HT1080 (cell line): ENCODE measurements at places on chromosomes 5 and 9. TPM values are rescaled to one million over a fixed set of nuclear protein-coding genes. Genes with fewer than 3 reads are reported as not detected.

PCDHA1 gene
- 0.03 and 0.23 TPM in 2 replicates for total RNA-seq

PTGDS gene
- not detected in 2 replicates for total RNA-seq

OR1J2 gene
- total RNA-seq: 0.17 TPM in 1 of 2 replicates, not detected in the other

EDIL3 gene
- total RNA-seq: 2.4 and 3.0 TPM in 2 replicates

SMC2 gene
- 32.0 and 34.1 TPM in 2 replicates for total RNA-seq

TMEM232 gene
- total RNA-seq: 0.27 and 0.77 TPM in 2 replicates

CCL28 gene
- 0.11 TPM in 1 of 2 replicates, not detected in the other for total RNA-seq

DNA sequence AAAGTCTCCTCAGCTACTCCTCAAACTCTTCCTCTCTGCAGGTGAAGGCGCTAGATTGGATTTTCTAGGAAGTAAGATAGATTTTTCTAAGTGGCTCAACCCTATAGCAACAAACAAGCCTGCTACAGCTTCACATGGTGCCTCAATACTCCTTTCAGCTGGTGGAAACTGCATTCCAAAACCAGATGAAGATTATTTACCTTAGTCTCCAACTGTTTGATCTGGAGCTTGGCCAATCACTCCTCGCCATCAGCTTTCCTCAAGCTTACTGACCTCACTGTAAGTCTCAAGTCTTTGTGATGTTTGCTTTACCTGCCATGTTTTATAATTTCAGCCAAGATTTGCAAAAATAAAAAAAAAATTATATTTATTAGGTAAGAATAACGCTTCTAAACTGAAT lies 622.4 kb downstream of the CHSY3 start:
- DNase-seq: no peak

GRCh38 chr5:98769210-98769958 lies 4.1 kb upstream of the RGMB start:
- peak; percentile 47 for DNase-seq

DNA sequence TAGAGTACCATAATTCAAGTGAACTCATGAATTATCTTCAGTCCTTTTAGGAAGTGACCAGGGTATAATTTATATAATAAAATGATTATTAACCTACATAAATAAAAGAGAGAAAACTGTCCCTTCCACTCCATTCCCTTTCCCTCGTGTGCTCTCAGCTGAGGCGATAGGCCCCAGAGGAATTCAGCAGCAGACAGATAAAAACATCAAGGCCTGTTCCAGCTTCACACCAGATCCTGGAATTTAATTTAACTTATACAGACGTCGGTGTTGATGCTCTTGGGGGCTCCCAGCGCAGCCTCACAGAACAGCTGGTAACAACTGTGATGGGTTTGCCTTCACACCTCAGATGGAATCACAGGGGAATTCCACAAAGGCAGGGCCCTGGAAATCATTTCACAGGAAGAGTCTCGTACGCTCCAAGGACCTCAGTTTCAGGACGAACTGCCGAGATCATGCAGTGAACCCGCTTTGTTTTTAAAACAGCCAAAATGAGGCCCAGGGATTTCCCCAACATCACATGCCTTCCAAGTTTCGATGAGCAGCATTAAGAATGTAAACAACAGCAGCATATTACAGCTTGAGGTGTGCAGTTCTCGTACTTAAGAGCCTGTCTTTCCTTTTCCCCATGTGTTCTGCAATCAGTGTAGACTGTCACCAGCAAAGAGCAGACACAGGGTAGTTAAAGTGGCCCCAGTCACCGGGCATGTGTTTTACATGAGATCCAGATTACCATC lies 73.6 kb upstream of the ALDH1B1 start:
- DNase-seq: no peak

DNA sequence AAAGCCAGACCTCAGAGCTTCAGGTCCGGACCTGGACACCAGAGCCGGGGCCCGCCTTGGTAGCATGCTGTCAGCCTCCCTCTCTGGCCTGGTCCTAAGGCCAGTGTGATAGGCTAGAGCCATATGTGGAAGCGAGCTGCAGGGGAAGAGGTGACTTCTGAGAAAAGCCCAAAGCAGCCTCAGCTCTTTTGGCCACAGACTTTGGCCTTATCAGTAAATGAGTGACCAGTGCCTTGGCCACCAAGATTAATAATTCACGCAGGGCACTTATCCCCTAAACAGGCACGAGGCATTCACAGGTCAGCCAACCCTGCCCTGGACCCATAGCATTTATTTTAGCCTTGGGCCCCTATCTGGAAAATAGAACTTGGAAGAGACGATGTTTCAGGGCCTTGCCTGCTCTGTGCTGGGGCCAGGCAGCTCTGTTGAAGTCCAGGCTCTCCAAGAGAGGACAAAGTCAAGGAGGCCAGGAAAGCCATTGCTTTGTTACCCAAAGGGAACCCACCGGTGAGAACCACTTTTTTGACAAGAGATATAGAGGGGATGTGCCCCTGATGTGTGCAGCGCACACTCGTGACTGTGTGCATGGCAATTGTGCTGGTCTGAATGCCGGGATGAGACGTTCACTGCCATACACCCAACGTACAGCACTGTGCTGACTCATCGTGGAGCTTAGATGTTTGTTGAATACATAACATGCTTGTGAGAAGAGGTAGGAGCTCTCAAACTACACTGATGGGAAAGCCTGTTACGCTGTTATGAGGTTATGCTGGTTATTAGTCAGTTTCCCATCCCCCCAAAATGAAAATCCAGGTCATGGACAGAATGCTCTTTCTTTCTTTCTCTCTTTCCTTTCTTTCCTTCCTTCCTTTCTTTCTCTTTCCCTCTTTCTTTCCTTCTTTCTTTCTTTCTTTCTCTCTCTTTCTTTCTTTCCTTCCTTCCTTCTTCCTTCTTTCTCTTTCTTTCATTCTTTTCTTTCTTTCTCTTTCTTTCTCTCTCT lies 5.0 kb upstream of the SLC34A1 start:
- peak; percentile 77 for DNase-seq

DNA sequence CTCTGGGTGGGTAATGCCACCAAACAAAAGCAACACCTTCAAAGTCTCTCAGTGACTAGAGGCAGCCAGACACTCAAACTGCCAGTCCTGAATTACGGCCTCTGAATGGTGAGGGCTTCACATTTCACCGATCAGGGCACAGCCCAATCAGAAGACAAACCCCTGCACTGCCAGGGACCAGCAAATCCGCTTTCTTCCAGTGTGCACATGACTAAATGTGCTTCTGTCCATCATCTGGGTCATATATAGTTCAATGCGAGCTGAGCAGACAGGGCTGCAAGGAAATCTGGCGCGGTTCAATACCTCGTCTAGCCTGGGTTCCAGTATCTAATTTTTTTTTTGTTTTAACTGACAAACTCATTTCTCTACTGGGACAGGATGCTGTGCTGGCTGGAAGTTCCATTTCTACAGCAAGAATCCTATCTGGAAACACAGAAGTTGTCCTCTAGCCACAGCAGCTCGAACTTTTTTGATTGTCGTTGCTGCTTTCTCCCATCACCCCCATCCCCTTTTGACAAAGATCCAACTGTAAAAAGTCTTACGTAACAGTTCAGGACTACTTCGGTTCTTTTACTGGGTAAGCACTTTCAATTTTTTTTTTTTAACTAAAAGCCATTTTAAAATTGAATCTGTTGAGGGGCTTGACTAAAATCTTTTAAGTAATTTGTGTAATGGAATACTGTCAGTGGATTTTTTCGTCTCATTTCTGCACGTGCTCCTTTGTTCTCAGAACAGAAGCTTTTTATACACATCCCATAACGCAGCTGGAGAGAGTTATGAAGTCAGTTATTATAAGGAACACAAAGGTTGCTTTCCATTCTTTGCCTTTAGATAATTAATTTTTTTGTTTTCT lies 112.7 kb downstream of the NR6A1 start:
- DNase-seq: peak; percentile 96

DNA sequence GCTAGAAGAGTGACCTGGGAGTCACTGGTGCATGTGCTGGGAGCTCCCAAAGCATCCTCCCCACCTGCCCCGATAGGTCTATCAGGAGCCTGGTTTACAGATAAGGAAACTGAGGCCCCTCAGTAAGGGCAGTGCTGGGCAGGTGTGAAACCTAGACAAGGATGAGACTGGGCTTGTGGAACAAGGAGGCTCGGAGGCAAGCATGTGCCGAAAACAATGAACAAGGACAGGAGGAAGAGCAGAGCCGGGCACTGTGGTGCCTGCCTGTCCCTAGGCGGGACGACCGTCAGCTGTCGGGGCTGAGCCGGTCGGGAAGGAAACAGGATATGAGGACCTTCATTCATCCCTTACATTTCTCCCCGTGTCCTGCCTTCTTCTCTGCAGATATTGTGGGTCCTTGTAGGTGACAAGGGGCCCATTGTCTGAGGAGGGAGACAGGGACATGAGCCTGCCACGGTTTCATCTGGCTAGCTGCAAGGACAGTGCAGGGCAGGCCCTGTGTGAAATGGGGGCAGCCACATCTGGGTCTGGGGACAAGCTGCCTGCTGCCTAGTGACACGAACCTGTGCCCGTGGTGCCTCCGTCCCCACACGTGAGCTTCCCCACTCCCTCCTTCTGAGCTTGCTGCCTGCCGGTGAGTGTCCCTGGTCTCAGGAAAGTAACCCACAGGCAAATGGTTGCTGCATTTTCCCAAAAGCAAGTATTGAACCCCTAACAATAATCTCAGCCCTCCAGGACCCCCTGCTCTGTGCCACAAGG lies 18.6 kb downstream of the FGD3 start:
- DNase-seq: no peak

DNA sequence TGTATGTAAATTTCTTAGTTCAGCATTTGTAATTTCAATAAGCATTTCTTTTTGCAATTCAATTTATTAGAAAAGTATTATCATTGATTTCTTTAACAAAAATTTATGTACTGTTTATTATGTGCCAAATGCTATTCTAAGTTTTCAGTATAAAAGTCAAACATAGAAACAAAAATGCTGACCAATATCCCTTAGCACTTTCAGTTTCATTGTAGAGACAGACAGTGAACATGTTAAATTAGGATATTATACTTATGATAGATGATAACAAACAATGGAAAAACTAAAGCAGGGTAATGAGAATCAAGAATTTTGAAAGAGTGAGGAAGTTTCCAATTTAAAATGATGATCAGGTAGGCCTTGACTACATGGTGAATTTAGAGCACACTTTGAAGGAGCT lies 1106.0 kb downstream of the TAF11L14 start:
- DNase-seq: no peak

- peak; percentile 77 for DNase-seq
Observed at GRCh38 chr5:177071666-177072385, 14.9 kb upstream of the FGFR4 start.

DNA sequence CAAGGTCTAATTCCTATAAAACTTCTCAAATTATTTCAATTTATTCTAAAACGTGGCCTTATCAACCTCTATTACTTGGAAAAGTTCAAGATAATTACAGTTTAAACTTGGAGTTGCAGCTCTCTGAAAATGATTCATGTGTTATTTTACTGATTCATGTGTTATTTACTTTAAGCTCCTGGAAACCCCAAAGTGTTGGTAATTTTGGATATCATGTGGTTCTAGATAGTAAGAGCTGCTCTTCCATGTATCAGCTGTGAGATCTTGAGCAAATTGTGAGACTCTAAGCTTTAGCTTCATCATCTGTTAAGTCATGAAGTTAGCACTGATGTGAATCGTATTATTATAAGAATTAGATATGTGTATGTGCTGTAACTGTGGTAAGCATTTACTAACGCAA lies 749.2 kb downstream of the TLE4 start:
- DNase-seq: no peak

- DNase-seq: peak; percentile 28
Observed at GRCh38 chr5:9892696-9893095, 262.5 kb upstream of the TAS2R1 start.

DNA sequence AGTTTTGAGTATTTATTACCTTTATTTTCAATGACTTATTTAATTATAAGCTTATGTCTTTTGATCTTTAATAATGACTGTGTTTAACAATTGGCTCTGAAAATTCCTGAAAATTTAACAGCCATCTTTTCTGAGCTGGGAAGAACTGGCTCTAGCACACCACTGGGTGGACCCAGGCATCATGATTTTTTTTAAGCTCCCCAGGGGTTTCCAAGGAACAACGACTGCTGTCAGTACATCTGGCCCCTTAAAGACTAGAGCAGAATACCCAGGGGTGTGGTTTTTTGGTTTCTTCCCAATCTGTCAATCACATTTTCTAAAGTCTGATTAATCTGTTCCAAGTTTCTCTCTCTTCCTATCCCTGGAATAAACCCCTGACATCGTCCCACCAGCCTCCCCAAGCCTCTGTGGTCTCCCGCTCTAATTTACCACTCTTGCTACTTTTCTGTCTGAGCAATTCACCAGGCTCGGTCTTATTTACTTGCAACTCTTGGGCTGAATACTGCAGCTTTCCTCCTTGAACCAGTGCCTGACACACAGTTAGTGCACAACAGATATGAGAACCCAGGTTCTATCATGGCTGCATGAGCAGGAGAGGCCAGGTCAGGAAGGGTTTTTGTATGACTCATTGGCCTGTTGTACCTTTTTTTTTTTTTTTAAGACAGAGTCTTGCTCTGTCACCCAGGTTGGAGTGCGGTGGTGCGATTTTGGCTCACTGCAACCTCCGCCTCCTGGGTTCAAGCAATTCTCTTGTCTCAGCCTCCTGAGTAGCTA lies 321.9 kb downstream of the ZSWIM6 start:
- no peak for DNase-seq

DNA sequence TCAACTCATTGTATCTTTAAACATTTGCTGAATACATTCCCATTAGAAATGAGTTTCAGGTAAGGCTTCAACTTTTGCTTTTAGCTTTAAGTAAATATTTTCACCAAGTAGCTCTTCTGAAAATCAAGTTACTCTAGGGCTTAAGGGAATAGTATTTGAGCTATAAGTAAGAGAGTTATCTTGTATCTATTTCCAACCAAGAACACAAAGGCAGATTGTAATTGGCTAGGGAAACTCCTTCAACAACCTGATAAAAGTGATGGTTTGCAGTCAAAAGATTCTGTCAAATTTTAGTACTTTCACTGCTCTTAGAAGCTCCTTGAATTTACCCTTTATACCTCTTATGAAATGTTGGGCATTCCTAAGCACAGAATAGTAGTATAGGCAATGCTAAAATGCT lies 13.0 kb downstream of the ELL2 start:
- no peak for DNase-seq

GRCh38 chr5:157259699-157260098 lies 6.2 kb upstream of the CYFIP2 start:
- DNase-seq: no peak

DNA sequence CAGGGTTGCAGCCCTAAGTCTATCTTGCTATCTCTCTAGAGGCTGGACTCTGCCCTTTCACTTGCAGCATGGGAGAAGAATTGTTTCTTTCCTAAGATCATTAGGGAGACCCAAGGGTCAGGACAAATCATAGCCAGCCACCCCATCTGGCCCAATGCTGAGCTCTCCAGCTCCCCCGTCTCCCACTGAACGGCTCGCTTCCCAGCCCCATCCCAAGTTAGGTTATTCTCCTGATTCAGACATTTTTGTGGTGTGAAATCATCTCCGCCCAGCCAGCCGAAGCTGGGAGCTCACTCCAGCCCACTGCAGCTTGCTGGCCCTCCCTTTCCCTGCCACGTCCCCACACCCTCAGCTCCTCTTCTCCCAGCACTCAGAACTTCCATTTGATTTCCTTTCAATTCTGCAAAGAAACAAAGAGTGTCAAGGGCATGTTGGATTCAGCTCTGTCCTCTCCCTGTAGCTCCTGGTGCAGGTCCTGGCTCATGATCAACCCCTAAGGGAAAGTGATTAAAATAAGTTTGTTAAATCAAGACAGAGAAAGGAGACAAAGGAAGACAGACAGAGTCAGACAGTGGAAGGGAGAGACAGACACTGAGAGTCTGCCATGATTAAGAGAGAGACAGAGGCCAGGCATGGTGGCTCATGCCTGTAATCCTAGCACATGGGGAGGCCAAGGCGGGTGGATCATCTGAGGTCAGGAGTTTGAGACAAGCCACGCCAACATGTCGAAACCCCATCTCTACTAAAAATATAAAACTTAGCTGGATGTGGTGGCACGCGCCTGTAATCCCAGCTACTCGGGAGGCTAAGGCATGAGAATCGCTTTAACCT lies 12.6 kb upstream of the SPARC start:
- DNase-seq: peak; percentile 99
